ENCODE measurements at places on chromosomes 13 and 19.
A peak's percentile ranks its signal among the peaks of the same experiment; 100 is the strongest.

DNA sequence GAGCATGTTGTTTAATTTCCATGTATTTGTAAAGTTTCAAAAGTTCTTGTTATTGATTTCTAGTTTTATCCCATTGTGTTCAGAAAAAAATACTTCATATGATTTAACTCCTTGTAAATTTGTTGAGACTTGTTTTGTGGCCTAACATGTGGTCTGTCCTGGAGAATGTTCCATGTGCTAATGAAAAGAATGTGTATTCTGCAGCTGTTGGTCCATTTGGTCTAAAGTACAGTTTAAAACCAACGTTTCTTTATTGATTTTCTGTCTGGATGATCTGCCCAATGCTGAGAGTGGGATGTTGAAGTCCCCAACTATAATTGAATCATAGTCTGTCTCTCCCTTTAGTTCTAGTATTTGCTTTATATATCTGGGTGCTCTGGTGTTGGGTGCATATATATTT is 34.9 kb upstream of the TPP2 start:
- no peak for DNase-seq

- no peak for DNase-seq
These were observed 306 bp downstream of the SUGT1 start for GRCh38 chr13:52652980-52653303.

- peak; percentile 65 for DNase-seq
These were observed 3.9 kb upstream of the CD209 start for GRCh38 chr19:7751157-7751783.

GRCh38 chr19:41545547-41545946 is 30.4 kb upstream of the CEACAM21 start:
- peak; percentile 57 for DNase-seq

- DNase-seq: no peak
These were observed 9.1 kb downstream of the BBC3 start for GRCh38 chr19:47221890-47222289.

GRCh38 chr19:16118489-16119033 is 6.9 kb downstream of the RAB8A start:
- peak; percentile 78 for DNase-seq

DNA sequence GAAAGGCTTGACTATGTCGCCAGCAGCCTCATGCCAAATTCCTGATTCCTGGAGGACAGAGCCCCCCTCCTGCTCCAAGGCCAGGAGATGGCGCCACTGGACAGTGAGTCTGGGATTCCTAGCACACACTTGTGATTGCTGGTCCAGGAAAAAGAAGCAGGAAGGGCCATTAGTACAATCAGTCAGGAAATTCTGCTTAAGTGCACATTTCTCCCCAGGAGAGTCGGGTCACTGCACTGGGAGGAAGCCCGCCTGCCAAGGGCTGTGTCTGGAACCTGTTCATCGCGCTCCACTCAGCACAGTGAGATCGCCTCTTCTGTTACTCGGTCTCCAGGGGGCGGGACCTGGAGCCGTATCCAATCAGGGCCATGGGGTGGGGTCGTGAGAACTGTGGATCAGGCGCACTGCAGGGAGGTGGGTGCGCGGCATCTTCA is 65.1 kb downstream of the ZNF823 start:
- peak; percentile 55 for DNase-seq

DNA sequence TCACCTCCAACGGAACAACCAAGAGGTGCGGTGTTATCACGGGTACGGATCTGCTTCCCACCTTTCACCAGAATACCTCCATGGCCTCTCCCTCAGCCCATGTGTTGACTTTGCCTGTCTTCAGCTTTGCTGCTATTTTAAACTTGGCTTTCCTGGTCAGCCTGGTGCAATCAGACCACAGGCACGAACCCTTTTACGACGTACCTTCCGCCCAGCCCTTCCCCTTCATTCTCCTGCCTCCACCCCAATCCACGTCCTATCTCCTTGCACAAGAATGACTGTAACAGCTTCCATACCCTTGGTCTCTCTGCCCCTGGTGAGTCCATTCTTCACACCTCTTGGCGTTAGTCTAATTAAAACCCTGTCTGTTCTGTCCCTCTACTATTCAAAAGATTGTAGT is 431.7 kb downstream of the EFNB2 start:
- DNase-seq: no peak

- DNase-seq: no peak
These were observed 25.3 kb upstream of the HOMER3 start for GRCh38 chr19:18966307-18966706.

Data from stimulated activated CD4-positive, alpha-beta T cell treated with anti-CD3 and anti-CD28 coated beads, Interleukin-15, amount 100 ng/mL, for 24 hours (primary cell).